ENCODE measurements at places on chromosomes 7 and 10.

DNA sequence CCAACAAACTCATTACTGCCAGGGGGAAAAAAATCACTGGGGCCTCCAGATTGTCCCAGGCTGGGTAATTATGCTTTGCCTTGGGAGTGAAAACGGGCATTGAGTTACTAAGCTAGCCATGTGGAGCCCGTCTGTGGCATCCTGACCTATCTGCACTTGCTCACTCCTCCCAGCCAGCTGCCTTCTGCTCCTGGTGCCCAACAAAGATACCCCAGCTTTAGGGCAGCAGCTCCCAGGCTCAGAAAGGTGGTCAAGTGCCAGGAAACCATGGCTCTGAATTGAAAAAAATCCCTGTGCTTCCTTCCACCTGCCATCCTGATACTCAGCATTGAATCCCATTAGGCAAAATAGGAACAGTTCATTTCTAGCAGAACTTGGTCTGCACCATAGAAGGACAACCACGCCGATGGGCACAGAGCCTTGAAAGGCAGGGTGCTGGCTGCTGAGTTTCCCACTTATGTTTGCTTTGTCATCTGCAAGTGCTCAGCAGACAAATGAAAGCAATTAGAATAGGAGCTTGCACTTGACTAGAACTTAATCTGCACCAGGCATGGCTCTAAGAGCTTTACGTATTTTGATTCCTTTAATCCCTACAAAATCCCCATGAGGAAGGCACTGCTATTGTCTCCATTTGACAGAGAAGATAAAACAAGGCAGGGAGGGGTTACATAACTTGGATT, 42.8 kb downstream of the HSPA12A start:
- no peak for DNase-seq
- no peaks in the 10 kb centered on the region for H3K36me3 ChIP-seq
- peaks cover 7% of the 10 kb centered on the region for H3K4me1 ChIP-seq
- H3K27ac ChIP-seq = no peak overlapping the region
- H3K4me3 ChIP-seq = no peak overlapping the region
- H3K27me3 ChIP-seq = peaks cover 52% of the 10 kb centered on the region

GRCh38 chr7:30280631-30281030, 3.8 kb upstream of the ZNRF2 start:
- H3K27ac ChIP-seq = no peak overlapping the region
- no peak overlapping the region for H3K4me3 ChIP-seq
- H3K4me1 ChIP-seq = peaks cover 5% of the 10 kb centered on the region
- H3K27me3 ChIP-seq = no peaks in the 10 kb centered on the region
- no peak for DNase-seq

GRCh38 chr10:125161707-125162119, 1.4 kb upstream of the CTBP2 start:
- H3K36me3 ChIP-seq = no peaks in the 10 kb centered on the region
- H3K4me1 ChIP-seq = peaks cover 42% of the 10 kb centered on the region
- DNase-seq = peak; percentile 42
- no peaks in the 10 kb centered on the region for H3K27me3 ChIP-seq

DNA sequence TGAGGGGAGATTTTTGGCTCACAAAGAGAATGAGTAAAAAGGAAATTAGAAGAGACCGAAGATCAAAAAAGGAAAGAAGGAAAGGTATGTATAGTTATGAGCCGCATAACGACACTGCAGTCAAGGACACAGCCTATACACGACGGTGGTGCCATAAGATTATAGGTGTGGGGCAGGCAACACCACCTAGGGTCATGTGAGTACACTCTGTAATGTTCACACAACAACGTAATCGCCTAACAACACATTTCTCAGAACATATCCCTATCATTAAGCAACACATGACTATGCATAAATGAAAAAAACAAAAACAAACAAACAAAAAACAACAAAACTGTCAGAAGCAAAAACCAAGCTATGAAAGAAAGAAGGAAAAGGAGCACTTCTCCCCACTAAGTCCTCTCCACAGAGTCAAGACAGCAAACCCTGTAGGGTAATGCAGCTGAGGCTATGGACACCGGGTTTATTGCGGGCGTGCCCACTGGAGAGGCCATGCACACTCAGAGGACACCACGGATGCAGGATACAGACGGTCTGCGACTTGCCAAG, 45.1 kb downstream of the PIP4K2A start:
- no peak overlapping the region for H3K4me3 ChIP-seq
- no peak for DNase-seq
- no peaks in the 10 kb centered on the region for H3K27me3 ChIP-seq

DNA sequence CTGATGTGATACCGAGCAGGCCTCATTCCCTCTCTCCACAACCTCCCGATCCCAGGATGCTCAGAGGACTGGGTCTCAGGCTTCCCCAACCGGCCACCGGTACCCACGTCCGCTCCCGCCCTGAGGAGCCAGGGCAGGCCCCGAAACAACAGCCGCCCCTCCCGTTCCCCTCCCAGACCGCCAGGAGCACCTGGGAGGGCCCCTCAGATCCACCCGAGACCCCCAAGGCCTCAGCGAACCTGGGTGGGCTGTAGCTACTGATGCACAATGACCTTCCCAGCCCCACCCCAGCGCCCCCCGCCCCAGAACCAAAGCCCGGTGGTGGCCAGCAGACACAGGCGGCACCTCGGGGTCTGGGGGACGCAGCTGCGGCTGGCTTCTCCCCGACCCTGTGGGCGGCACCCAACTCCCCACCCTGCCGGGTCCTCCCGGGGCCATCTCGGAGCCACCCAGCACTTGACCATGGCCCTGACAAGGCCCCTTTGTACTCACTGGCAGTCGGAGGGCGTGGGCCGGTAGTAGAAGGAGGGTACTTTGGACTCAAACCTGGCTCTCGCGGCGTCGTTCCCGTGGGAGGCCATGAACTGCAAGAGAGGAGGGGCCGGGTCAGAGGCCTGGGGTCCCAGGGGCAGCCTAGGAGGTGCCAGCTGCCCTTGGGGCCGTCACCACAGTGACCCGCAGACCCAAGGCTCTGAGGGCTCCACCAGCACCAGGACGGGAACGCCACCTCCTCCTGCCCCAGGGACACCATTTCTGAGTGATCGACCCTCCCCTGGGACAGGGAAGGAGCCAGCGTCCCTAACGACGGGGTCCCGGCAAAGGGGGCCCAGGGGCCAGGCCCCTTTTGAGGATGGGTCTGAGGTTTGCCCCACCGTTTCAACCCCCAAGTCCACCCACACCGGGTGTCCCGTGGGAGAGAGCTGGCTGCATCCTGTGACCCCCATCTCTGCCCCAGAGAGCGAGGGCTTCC, 28.1 kb downstream of the ADAP1 start:
- no peak for DNase-seq
- H3K36me3 ChIP-seq = no peaks in the 10 kb centered on the region
- H3K27me3 ChIP-seq = peaks cover 15% of the 10 kb centered on the region
- H3K27ac ChIP-seq = no peak overlapping the region

DNA sequence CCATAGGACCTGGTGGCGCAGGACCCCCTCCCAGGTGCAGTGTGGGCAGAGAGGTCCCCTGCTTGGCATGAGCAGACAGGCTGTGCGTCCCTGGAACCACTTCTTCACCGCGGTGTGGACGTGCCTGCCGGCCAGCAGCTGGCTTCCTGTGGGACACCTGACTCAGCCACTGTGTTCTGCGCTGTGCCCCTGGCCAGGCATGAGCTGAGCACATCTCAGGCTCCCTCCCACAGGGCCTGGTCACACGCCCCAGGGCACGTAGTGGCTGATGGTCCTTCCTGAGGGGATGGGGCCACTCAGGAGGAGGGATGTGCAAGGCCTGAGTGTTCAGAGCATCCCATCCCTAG, 3.5 kb upstream of the DEPP1 start:
- DNase-seq = no peak
- no peak overlapping the region for H3K4me3 ChIP-seq
- H3K27ac ChIP-seq = no peak overlapping the region
- H3K4me1 ChIP-seq = peaks cover 67% of the 10 kb centered on the region
- H3K27me3 ChIP-seq = peaks cover 8% of the 10 kb centered on the region
- no peaks in the 10 kb centered on the region for H3K36me3 ChIP-seq

All from nephron progenitor cell (in vitro differentiated cells).